ENCODE measurements at places on chromosomes 16 and 17.
A peak's percentile ranks its signal among the peaks of the same experiment; 100 is the strongest.

DNA sequence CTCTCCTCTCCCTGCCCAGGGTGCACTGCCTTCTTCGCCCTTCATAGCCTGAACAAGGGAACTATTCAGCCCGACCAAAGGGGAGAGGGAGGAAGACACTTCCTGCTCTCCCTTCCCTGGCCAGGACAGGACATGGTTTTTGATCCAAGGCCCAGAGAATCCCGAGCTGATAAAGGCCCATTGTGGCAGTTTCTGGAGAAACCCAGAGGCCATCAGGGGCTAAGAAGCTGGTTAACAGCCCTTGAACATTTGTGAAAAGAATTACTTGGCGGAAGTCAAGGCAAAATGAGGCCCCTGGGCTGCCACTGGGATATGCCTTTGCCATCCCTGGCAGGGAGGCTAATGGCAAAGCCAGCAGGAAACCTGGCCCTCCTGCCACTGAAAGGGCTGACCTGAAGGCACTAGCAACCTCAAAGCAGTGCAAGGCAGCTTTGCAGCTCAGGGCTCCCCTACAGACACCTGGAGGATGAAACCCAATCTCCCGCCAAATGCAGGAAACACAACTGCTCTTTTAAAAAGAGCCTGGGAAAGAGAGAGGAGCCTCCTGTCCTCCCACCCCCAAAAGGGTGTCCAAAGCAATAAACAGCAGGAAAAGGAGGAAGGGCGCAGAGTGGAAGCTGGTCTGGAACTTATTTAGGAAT is 12.6 kb downstream of the PHB1 start:
- DNase-seq = no peak

GRCh38 chr16:49491106-49491670 is 117.6 kb downstream of the C16orf78 start:
- DNase-seq = no peak

GRCh38 chr17:280216-280615 is 72.4 kb downstream of the RPH3AL start:
- no peak for DNase-seq

DNA sequence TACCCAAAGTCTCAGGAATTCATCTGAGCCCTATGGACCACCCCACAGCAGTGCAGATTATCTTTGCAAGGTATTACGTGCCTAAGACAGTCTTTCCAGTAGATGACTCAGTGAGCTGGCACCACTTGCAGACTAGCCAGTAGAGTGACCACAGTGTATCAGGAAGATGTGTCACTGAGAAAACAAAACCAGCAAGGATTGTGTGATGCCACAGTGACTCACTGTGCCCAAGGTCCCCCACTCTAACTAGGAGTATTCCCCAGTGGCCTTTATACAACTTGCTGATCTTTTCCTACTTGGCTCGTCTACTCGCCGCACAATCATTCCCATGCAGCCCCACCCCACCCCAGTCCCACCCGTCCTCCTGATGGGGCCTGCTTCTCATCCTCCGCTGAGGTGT is 26.8 kb upstream of the PRKCA start:
- DNase-seq = no peak

DNA sequence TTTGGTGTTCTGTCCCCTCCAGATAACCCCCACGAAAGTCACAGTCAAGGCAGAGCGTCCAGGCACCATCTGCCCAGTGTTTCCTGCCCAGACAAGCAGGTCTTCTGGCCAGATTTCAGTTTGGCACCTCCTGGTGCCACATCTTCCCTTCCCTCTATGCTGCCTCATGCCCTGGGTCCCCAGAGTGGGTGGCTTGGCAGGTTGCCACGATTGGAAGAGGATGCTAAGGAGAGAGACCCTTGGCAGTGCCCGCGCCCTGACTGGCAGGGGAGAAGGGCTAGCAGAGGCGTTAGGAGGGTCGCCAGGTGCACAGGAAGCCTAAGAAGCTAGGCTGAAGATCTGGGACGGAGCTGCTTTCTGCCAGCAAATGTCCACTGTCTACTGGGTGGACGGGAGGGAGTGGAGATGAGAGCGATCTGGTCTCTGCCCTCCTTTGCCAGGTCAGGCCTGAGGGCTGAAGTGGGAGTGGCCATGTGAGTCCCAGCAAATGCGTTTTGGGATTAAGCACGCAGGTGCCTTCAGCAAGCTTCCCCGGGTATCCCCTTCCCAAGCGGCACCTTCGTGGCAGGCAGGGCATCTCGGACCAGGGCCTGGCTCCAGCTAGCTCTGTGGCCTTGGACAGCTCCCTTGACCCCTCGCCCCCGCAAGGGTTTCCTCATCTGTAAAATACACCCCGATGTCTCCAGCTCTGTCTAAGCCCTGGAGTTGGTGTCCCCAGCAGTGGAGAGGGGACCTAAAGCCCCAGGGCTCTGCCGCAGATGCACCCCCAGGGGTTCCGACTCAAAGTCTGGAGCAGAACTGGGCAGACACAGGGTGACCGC is 13.4 kb upstream of the CD300A start:
- DNase-seq = no peak

DNA sequence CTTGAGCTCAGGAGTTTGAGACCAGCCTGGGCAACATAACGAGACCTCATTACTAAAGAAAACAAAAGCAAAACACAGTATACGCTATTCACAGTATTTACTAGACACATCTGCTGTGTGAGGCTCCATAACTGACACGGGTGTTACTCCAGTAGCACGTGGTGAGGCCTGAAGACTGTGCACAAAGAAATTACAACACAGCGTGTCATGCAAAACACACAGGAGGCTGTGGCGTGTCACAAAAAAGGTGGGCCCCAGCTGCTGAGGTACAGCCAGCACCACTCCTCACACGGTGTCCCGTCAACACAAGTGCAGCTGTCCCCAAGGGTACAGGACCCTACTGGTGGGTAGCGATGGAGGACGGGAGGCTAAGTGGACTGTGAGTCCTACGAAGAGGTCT is 2.7 kb downstream of the CYBC1 start:
- no peak for DNase-seq

GRCh38 chr16:80947708-80948625 is 58.7 kb downstream of the CMC2 start:
- no peak for DNase-seq

- no peak for DNase-seq
Measured at GRCh38 chr17:20210614-20211013, 201.5 kb downstream of the SPECC1 start.

- no peak for DNase-seq
Measured at GRCh38 chr17:33895491-33895890, 359.6 kb upstream of the CCL2 start.

- DNase-seq = no peak
Measured at GRCh38 chr16:10333321-10334032, 52.4 kb upstream of the ATF7IP2 start.

- peak; percentile 79 for DNase-seq
Measured at GRCh38 chr17:51486091-51486490, 225.7 kb downstream of the UTP18 start.

DNA sequence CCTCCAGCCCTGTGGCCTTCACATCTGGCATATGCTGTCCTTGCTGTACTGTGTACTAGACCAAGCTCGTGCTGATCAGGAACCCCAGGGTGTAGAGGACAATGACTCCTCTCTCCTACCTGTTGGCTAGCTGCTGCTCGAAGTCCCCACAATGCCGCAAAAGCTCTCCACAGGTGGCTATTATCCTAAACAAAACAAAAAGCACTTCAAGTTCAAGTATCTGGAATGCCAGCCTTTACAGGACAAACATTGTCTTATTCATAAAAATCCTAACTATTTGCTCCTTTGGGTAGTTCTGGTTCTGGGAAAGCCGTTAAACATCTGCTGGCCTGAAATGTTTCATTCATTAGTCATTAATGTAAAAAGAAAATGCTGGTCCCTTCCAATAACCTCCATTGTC is 42.8 kb downstream of the COG7 start:
- no peak for DNase-seq

GRCh38 chr16:50665128-50665878 is 15.8 kb downstream of the SNX20 start:
- peak; percentile 81 for DNase-seq

- DNase-seq = no peak
Measured at GRCh38 chr17:69909389-69909788, 165.6 kb upstream of the KCNJ16 start.

DNA sequence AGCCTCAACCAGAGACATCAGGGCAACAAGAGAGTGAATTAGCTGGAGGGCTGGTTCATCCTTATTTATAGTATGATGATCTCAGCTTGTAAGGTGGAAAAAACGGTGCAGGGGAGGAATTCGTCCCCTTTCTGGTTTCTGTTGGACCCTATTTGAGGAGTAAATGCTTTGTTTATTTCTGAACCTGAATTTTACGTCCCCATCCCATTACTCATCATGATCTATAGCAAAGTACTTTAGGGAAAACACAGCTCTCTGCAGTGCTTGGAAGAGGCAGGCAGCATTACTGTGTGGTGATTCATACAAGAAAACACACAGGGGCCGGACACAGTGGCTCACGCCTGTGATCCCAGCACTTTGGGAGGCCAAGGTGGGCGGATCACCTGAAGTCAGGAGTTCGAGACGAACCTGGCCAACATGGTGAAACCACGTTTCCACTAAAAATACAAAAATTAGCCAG is 8.0 kb upstream of the VAT1L start:
- no peak for DNase-seq

GRCh38 chr16:84003038-84003437 is 35.0 kb downstream of the NECAB2 start:
- no peak for DNase-seq

- no peak for DNase-seq
Measured at GRCh38 chr17:80232438-80232837, 12.2 kb downstream of the SLC26A11 start.

- DNase-seq = peak; percentile 89
Measured at GRCh38 chr17:74852237-74853047, 7.2 kb downstream of the GRIN2C start.

DNA sequence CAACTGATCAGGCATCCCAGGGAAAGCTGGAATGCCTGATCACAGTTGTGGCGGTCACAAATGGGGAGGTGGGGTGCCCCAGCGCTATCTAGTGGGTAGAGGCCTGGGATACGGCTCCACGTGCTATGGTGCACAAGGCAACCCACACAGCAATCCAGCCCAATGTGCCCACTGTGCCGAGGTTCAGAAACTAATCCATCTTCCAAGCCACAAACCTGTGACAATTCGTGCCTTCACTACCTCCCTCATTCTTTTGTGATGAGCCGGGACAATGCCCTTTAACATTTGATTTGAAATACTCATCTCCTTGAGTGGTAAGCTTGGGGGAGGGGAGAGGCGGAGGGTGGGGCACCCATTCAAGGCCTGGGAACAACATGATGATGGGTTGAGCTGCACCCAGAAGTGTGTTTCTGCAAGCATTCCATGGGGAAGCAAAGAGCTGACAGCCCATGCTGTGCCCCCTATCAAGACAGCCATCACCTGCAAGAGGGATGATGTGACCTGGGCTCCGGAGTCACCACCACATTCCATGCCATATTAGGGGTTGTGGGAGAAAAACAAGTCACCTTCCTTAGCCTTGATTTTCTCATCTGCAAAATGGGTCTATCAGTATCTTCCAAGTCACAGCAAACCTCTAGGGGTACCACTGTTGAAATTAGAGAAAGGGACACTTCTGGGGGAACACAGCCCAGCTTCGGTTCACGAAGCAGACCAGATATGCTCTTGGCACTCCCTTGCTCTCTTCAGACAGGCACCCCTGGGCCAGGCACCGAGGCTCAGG is 3.7 kb downstream of the ELOB start:
- DNase-seq = no peak

- peak; percentile 80 for DNase-seq
Measured at GRCh38 chr16:56551796-56552738, 12.8 kb upstream of the MT4 start.

DNA sequence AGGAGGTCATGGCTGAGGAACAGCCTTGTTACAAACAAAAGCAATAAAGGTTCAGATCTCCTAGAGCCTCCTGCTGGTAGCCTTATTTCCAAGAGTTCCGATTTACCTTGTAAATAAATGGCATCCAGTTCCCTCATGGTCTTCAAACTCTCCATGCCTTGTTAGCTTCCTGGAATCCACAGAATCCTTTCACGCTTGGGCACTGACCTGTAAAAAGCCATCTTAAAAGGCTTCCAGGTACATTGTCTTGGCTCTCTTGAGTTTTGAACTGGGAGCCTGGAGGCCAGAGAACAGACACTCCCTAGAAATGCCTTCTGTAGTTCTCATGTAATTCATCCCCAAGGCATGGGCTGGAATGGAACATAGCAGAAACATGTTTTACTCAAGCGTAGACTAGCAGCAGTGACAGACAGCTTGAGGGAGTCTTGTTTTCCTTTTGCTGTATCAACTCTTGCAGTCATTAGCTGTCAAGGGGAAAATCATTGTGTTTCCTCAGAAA is 207.9 kb downstream of the SNX29 start:
- no peak for DNase-seq

DNA sequence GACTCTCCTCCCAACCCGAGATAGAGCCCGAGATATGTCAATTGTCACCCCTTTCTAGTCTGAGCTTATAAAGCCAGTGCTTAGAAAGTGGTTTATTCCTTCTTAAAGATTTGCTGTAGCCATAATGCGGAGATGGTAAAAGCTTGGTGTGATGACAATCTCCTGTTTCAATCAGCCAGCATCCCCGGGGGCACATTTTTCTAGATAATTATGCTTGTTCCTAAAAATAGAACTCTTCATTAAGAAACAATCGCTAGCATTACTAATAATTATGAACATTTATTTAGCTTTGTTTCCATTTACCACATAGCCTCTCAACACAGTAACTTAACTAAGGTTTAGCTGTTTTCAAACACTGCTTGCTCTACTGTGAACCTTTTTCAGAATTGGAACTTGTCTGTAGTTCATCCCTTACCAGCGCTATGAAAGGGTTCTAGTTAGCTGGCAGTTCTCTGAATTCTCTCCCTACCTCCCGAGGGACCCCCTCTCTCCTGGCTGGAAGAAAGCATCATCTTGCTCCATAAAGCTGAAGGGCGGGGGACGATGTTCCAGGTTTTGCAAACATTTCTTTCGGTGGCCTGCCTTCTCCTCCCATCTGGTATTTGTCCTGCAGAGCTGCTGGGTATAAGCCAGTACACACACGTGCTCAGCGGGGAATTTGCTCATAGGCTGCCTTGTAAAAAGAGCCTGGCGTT is 922 bp upstream of the MRPL58 start:
- no peak for DNase-seq

- no peak for DNase-seq
Measured at GRCh38 chr17:72531729-72532128, 410.9 kb downstream of the SOX9 start.

- no peak for DNase-seq
Measured at GRCh38 chr16:72198021-72198711, 26.2 kb upstream of the PMFBP1 start.

DNA sequence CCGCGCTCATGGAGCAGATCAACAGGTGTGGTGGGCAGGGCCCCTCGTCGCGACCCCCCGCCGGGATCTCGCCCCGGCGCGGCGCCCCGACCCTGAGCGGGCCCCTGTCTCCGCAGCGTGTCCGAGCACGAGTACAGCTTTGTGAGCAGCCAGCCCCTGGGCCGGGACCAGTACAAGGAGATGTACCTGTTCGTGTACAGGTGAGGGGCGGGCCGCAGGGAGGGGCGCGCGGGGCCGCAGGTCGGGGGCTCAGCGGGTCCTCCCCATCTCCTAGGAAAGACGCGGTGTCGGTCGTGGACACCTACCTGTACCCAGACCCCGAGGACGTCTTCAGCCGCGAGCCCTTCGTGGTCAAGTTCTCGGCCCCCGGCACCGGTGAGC is 848 bp downstream of the DNASE1L2 start:
- no peak for DNase-seq
